Osteoblast (primary cell): ENCODE measurements at places on chromosomes 1 and 21. TPM values are rescaled to one million over a fixed set of nuclear protein-coding genes. Genes with fewer than 3 reads are reported as not detected.

The FCRL1 gene
- not detected in 2 replicates for total RNA-seq

The NR5A2 gene
- not detected in 2 replicates for total RNA-seq

The SMPDL3B gene
- under 0.01 TPM in 1 of 2 replicates, not detected in the other for total RNA-seq

The IGSF3 gene
- under 0.01 TPM in 2 replicates for total RNA-seq

The SHISA4 gene
- 25.3 and 27.1 TPM in 2 replicates for total RNA-seq

The LCE1D gene
- not detected in 2 replicates for total RNA-seq

The SELP gene
- not detected in 2 replicates for total RNA-seq

The SELL gene
- total RNA-seq = under 0.01 TPM in 2 replicates

The NBPF26 gene
- 28.6 and 40.7 TPM in 2 replicates for total RNA-seq

The CERS2 gene
- total RNA-seq = 159 and 164 TPM in 2 replicates

The ZNF683 gene
- not detected in 2 replicates for total RNA-seq

The GBP6 gene
- total RNA-seq = not detected in 2 replicates

The DPT gene
- total RNA-seq = 2.4 and 4.3 TPM in 2 replicates

The IFI44L gene
- total RNA-seq = 28.3 and 49.2 TPM in 2 replicates

The HAO2 gene
- not detected in 2 replicates for total RNA-seq

The TNNT2 gene
- total RNA-seq = not detected in 2 replicates

The FCGR3B gene
- not detected in 2 replicates for total RNA-seq

The CCDC27 gene
- not detected in 2 replicates for total RNA-seq

The SPRR1B gene
- not detected in 2 replicates for total RNA-seq

The FMN2 gene
- 9.7 and 11.2 TPM in 2 replicates for total RNA-seq

The UQCRHL gene
- total RNA-seq = 1.1 and 1.5 TPM in 2 replicates

The DCDC2B gene
- under 0.01 TPM in 1 of 2 replicates, not detected in the other for total RNA-seq

The NPHS2 gene
- not detected in 2 replicates for total RNA-seq

The ITGB3BP gene
- 10.5 and 13.3 TPM in 2 replicates for total RNA-seq

The CA14 gene
- total RNA-seq = not detected in 2 replicates

The FAM167B gene
- total RNA-seq = 2.5 and 4.4 TPM in 2 replicates

The TNFAIP8L2 gene
- total RNA-seq = not detected in 2 replicates

The KCND3 gene
- total RNA-seq = 3.6 and 6.5 TPM in 2 replicates
